GM23248 (cell line): ENCODE measurements at places on chromosomes 16 and 17. TPM values are rescaled to one million over a fixed set of nuclear protein-coding genes. Genes with fewer than 3 reads are reported as not detected.
A peak's percentile ranks its signal among the peaks of the same experiment; 100 is the strongest.

- no peak for DNase-seq
- peaks cover 28% of the 10 kb centered on the region for H3K4me1 ChIP-seq
- H3K36me3 ChIP-seq, result no peaks in the 10 kb centered on the region
- no peak overlapping the region for H3K4me3 ChIP-seq
Measured at GRCh38 chr17:15380446-15380845, 39.0 kb upstream of the TEKT3 start.

Gene ITGAD
- not detected in 2 replicates for polyA plus RNA-seq

DNA sequence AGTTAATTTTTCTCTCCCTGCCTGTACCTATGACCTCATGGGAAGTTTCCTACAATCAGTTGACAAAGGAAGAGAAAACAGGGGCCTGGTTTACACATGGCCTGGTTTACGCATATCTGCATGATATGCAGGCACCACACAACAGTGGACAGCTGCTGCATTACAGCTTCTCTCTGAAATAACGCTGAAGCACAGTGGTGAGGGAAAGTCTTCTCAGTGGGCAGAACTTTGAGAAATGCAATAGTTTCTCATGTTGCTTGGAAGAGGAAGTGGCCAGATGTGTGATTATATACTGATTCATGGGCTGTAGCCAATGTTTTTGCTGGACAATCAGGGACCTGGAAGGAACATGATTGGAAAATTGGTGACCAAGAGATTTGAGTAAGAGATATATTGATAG lies 324.1 kb upstream of the GOT2 start:
- no peak for DNase-seq
- H3K27ac ChIP-seq, result no peak overlapping the region
- H3K27me3 ChIP-seq, result no peaks in the 10 kb centered on the region

DNA sequence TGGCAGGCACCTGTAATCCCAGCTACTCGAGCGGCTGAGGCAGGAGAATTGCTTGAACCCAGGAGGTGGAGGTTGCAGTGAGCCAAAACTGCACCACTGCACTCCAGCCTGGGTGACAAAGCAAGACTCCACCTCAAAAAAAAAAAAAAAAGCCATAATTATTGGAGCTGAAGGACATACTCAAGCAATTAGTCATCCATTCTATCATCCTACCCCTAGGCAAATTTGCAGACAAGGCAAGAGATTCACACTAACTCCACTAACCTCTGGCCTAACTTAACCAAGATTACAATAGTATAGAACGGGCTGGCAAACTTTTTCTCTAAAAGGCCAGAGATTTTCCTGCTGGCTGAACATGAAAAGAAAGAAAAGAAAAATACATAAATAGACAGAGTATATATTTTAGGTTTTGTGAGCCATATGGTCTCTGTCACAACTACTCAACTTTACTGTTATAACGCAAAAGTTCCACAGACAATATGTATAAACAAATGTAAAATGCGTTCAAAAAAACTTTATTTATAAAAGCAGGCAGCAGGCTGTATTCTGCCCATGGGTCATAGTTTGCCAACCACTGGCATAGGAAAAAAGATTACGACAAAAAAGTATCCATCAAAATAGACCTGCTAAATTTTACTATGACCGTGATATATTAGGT lies 29.7 kb downstream of the BRIP1 start:
- no peaks in the 10 kb centered on the region for H3K27me3 ChIP-seq
- H3K36me3 ChIP-seq, result no peaks in the 10 kb centered on the region
- no peak overlapping the region for H3K4me3 ChIP-seq
- H3K4me1 ChIP-seq, result peaks cover 16% of the 10 kb centered on the region; the same call in 1 of the 2 replicates

Gene ZNF18
- 7.3 and 7.9 TPM in 2 replicates for polyA plus RNA-seq

DNA sequence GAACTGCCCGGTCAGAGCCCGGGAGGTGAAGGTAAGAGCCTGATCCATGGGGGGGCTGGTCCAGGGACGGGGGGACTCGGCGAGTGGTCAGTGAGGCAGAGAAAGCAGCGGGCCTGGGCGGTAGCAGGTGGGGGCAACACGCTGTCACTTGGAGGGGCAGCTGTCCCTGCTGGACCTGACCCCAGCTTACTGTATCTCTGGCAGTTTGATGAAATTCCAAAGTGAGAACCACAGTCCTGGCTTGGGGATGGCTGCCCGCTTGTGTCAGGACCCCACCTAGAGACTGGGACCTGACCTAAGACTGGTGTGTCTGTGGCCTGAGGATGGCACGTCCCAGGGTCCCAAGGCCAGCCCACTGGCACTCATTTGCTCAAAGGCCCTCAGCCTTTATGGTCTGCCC lies 35.1 kb upstream of the KSR1 start:
- H3K36me3 ChIP-seq, result no peaks in the 10 kb centered on the region
- DNase-seq, result no peak
- no peak overlapping the region for H3K27ac ChIP-seq
- no peaks in the 10 kb centered on the region for H3K27me3 ChIP-seq
- H3K4me1 ChIP-seq, result no peaks in the 10 kb centered on the region
- no peak overlapping the region for H3K4me3 ChIP-seq

GRCh38 chr17:19369846-19370492 lies 7.4 kb upstream of the B9D1 start:
- no peaks in the 10 kb centered on the region for H3K27me3 ChIP-seq
- H3K27ac ChIP-seq, result no peak overlapping the region
- H3K36me3 ChIP-seq, result no peaks in the 10 kb centered on the region
- H3K4me1 ChIP-seq, result no peaks in the 10 kb centered on the region

Gene CBLN1
- polyA plus RNA-seq, result not detected in 2 replicates

DNA sequence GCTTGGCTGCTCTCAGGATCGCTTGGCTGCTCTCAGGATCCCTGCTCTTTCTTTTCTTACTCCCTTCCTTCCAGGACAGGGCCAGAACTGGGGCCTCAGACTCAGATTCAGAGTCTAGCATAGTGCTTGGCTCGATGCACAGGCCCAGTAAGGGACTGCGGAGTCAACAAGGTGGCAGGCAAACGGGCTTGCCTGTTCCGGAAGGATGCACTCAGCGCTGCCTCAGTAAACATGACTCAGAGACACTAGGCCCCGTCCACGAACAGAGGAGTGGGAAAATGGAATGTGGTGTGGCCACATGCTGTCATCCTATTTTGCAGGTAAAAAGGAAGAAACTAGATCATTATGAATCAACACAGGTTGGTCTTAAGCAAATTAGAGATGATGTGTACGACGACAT lies 9.8 kb downstream of the SPHK1 start:
- H3K27me3 ChIP-seq, result no peaks in the 10 kb centered on the region
- H3K4me1 ChIP-seq, result no peaks in the 10 kb centered on the region
- no peak overlapping the region for H3K27ac ChIP-seq
- DNase-seq, result no peak
- H3K36me3 ChIP-seq, result peaks cover 6% of the 10 kb centered on the region; the same call in 1 of the 2 replicates

DNA sequence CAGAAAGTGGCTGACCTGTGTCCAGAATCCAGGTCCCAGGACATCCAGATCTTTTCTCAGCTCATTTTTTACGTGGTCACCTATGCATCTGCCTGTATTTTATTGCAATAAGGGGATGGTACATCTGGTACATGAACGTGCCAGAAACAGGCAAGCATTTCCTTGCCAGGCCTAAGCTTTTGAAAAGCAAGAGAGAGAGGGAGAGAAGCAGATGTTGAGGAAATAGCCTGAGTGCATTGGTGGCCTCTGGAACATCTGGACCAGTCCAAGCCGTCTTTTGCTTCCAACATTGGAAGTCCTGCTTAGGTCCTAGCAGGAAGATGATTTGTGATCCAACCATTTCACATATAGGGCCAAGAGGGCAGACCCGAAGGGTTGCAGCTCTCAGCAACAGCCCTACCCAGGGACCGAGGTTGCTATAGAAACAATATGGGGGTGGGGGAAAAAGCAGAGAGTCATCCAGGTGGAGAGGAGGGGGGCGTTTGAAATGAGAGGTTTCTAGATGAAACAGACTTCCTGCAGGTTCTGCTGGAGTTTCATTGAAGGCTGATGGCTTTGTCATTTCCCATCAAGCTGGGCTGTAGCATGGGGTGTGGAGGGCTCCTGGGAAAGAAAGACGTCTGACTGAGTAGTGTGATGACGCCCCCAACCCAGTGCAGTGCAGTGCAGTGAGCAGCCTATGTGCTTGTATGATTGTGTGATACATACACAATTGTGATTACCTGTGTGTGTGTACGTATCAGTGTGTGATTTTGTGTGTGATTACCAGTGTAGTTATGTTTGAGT lies 61.6 kb downstream of the SHISA6 start:
- no peaks in the 10 kb centered on the region for H3K4me1 ChIP-seq
- no peak overlapping the region for H3K4me3 ChIP-seq
- H3K27ac ChIP-seq, result no peak overlapping the region
- no peaks in the 10 kb centered on the region for H3K27me3 ChIP-seq
- no peak for DNase-seq

DNA sequence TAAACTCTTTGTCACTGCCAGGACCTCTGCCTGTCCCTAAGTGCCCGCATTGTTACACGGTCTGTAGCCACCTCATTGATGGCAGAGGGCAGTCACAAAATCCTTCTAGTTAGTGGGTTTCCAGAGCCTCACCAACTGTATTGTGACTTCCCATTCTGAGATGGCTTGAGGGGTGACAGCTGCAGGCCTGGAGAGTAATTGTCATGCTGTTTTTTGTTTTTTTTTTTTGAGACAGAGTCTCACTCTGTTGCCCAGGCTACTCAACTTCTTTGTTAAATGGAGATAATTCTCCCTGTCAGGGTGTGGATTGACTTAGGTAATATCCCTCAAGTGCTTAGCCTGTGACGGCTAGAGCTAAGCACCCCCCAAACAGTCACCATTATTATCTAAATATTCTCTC lies 77.9 kb downstream of the SDR42E1 start:
- H3K36me3 ChIP-seq, result no peaks in the 10 kb centered on the region
- H3K4me3 ChIP-seq, result no peak overlapping the region
- no peak overlapping the region for H3K27ac ChIP-seq
- DNase-seq, result no peak
- no peaks in the 10 kb centered on the region for H3K4me1 ChIP-seq

- peak; percentile 72 for DNase-seq
- H3K4me3 ChIP-seq, result no peak overlapping the region
- no peak overlapping the region for H3K27ac ChIP-seq
- H3K36me3 ChIP-seq, result no peaks in the 10 kb centered on the region
- no peaks in the 10 kb centered on the region for H3K27me3 ChIP-seq
Measured at GRCh38 chr17:77516902-77517301, 376.1 kb downstream of the SEC14L1 start.

Gene ABAT
- polyA plus RNA-seq, result 4.0 and 4.7 TPM in 2 replicates

- peaks cover 7% of the 10 kb centered on the region; the same call in 1 of the 2 replicates for H3K36me3 ChIP-seq
- peaks cover 77% of the 10 kb centered on the region for H3K4me1 ChIP-seq
- H3K27me3 ChIP-seq, result no peaks in the 10 kb centered on the region
- peak overlapping the region; percentile 90; the same call in 1 of the 2 replicates for H3K27ac ChIP-seq
- no peak overlapping the region for H3K4me3 ChIP-seq
Measured at GRCh38 chr17:75691801-75692626, 24.9 kb downstream of the SAP30BP start.

- no peak overlapping the region for H3K27ac ChIP-seq
- H3K27me3 ChIP-seq, result no peaks in the 10 kb centered on the region
- no peaks in the 10 kb centered on the region for H3K4me1 ChIP-seq
- no peak for DNase-seq
- H3K36me3 ChIP-seq, result no peaks in the 10 kb centered on the region
Measured at GRCh38 chr17:65774787-65775186, 213.3 kb upstream of the AXIN2 start.

GRCh38 chr17:40309031-40309948 lies at the start of gene RARA:
RARA (plus strand) TSS chr17:40309180; CDS start chr17:40331219, 22,039 bp downstream.
- DNase-seq, result peak; percentile 64
- H3K4me3 ChIP-seq, result peak within 1 kb of the TSS; percentile 48; the same call in 1 of the 2 replicates
- no peaks in the 10 kb centered on the region for H3K36me3 ChIP-seq
- peaks cover 74% of the 10 kb centered on the region for H3K4me1 ChIP-seq
